Karpas-422 (cell line): ENCODE measurements at places on chromosomes 4 and X.

DNA sequence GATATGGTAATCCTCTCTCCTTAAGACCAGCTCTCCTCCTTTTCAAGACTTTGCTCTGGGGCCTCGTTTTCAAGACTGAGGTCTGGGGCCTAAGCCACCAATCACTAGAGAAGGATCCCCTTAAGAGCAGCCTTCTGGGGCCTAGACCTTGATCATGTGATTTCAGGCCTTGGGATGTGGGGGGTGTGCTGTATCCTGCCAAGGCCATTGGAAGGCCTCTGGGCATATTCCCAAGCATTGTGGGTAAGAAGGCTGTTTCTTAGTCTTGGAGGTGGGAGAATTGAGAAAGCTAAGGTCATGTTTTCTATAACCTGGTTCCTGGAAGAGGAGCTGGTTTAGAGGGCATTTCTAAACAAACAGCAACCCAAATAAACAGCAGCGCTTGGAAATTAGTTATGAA is 12.1 kb downstream of the TMEM164 start:
- no peak overlapping the region for H3K27ac ChIP-seq
- no peak overlapping the region for H3K4me3 ChIP-seq
- no peaks in the 10 kb centered on the region for H3K36me3 ChIP-seq
- DNase-seq = peak; percentile 16
- H3K27me3 ChIP-seq = no peaks in the 10 kb centered on the region

DNA sequence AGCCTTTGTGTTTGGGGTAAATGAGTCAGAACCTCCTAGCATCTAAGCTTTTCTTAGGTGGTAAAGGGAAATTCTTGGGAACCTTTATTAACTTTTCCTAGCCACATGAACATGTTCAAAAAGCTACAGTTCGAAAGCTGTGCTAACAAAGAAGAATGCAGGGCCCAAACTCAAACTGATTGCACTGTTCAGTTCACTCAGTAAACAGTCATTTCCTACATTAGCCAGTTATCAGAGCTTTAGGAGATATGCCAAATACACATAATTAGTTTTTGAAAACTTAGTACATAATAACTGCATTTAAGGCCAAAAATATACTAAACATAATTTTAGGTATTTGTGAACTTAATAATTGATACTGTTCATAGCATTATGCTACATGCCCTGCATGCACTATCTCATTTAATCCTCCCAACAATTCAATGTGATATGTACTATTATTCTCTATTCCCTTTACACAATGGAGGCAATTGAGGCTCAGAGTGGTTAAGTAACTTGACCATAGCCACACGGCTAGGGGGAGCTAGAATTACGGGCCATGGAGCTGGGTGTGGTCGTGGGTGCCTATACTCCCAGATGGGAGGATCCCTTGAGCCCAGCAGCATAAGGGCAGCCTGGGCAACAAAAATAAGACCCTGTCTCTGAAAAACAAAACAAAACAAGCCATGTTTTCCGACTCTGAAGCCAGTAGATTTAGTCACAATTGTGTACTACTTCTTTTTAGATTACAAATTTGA is 43.9 kb upstream of the PDGFRA start:
- H3K27me3 ChIP-seq = no peaks in the 10 kb centered on the region
- no peak for DNase-seq
- H3K36me3 ChIP-seq = no peaks in the 10 kb centered on the region
- H3K4me1 ChIP-seq = peaks cover 26% of the 10 kb centered on the region

- H3K4me3 ChIP-seq = no peak overlapping the region
- no peak overlapping the region for H3K27ac ChIP-seq
- DNase-seq = no peak
- H3K27me3 ChIP-seq = no peaks in the 10 kb centered on the region
- H3K4me1 ChIP-seq = no peaks in the 10 kb centered on the region
Observed at GRCh38 chrX:53595266-53595810, 91.2 kb downstream of the HUWE1 start.

- H3K36me3 ChIP-seq = no peaks in the 10 kb centered on the region
- H3K4me1 ChIP-seq = no peaks in the 10 kb centered on the region
- no peak overlapping the region for H3K27ac ChIP-seq
- no peaks in the 10 kb centered on the region for H3K27me3 ChIP-seq
Observed at GRCh38 chr4:16150716-16151115, 66.9 kb upstream of the PROM1 start.

DNA sequence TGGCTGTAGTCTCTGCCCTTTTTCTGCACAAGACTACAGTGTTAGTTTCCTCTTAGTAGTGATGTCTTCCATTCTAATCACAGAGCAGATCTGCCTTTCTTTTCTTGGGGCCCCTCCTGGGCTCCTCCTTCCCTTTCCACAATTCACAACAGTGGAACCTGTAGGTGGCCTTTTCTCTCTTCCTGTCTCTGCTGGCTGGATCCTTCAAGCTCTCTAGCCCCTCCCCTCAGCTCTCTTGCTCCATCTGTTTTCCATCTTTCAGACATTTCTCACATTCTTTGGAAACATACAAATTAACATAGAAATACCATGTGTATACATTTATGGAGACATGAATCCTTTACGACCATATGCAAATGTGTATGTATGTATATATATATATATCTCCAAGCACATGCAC is 304 bp upstream of the SPIN2A start:
- no peak overlapping the region for H3K27ac ChIP-seq
- H3K27me3 ChIP-seq = no peaks in the 10 kb centered on the region
- H3K36me3 ChIP-seq = no peaks in the 10 kb centered on the region

DNA sequence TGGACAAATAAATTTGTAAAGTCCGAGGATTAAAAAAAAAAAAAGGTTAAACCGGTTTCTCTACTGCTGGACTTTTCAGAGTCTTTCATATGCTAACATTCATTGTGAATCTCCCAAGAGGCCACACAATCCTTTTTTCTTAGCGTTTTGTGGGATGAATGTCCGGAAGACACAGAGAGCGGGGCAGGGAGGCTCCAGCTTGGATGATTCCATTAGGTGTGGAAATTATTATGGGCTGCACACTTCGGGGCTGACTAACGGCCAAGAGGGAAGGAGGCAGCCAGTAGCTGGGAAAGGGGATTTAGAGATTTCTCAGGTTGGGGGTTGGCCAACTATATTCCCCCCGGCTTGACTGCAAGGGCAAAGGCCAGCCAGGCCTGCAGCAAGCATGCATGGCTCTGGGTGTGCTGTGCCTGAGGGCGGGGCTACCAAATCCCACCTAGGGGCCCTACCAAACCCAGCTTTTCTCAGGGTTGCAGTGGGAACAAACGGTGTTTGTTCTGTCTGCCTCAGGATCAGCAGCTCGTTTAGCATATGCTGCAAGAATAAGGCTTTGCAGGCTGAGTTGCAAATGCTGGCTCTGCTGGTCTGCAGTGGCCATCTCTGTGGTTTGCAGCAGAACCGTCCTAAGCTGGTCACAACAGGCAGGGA is 28.6 kb downstream of the NYX start:
- H3K27ac ChIP-seq = no peak overlapping the region
- H3K4me3 ChIP-seq = no peak overlapping the region
- H3K27me3 ChIP-seq = no peaks in the 10 kb centered on the region
- no peaks in the 10 kb centered on the region for H3K4me1 ChIP-seq

- H3K27ac ChIP-seq = no peak overlapping the region
- H3K4me1 ChIP-seq = no peaks in the 10 kb centered on the region
- no peaks in the 10 kb centered on the region for H3K36me3 ChIP-seq
- no peak for DNase-seq
- H3K27me3 ChIP-seq = no peaks in the 10 kb centered on the region
Observed at GRCh38 chrX:17098516-17099247, 152.2 kb downstream of the REPS2 start.

- H3K4me1 ChIP-seq = no peaks in the 10 kb centered on the region
- peak; percentile 54 for DNase-seq
- no peak overlapping the region for H3K27ac ChIP-seq
- no peak overlapping the region for H3K4me3 ChIP-seq
- H3K27me3 ChIP-seq = no peaks in the 10 kb centered on the region; the same call in 1 of the 2 replicates
Observed at GRCh38 chrX:132592880-132593279, 104.0 kb upstream of the MBNL3 start.

DNA sequence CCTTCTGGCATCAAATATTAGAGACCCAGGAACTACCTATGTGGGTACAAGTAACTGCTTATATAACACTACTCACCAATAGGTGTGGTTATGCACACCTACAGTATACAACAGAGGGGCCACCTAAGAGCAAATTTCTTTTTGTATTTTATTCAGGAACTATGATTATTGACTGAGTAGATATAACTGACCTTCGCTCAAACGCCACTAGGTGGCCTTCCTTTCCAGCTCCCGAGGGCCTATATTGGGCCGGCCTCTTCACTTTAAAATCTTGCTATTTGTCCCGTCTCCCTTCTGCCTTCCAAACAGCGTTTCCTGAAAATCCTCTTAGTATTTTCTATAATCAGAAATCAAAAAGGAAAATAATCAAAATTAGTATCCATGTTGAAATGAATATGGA is 19.9 kb upstream of the PABPC5 start:
- H3K4me3 ChIP-seq = no peak overlapping the region
- H3K27ac ChIP-seq = no peak overlapping the region
- H3K36me3 ChIP-seq = no peaks in the 10 kb centered on the region
- H3K27me3 ChIP-seq = no peaks in the 10 kb centered on the region

DNA sequence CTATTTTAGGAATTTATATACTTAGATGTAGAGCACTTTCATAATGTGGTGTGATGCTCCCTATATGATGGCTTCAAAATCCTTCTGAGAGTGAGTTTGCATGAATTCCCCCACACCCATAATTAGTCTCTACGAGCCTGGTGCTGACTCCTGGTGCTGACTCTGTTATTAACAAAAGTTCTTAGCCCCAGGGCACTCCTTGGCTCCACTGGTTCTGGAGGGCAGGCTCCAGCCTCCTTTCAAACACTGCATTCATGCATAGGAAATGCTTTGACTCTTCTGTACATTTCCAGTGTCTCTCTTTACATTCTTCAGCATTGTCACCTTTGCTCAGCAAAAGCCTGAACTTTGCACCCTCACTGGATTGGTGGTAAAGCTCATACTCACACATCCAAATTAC is 64.0 kb downstream of the LNX1 start:
- H3K4me3 ChIP-seq = no peak overlapping the region
- H3K27me3 ChIP-seq = no peaks in the 10 kb centered on the region
- no peak for DNase-seq
- no peaks in the 10 kb centered on the region for H3K4me1 ChIP-seq

DNA sequence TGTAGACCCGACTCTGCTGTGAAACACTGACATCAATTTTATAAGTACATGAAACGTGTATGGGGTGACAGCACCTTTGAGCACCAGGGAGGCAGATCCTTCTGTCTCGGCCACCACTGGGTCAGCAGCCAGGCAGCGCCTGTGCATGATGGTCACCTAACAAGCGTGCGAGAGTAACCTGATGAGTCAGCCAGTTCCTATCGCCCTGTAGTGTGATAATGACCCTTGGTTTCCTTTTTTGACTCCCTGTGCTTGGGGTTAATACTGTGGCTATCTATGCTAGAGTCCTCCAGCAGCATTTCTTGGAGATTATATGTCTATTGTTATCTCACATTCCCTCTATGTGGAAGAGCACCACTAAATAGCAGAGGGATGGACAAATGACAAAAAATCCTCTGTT is 101.6 kb downstream of the NPNT start:
- H3K36me3 ChIP-seq = no peaks in the 10 kb centered on the region
- no peaks in the 10 kb centered on the region for H3K4me1 ChIP-seq
- no peak for DNase-seq
- H3K27me3 ChIP-seq = no peaks in the 10 kb centered on the region
- H3K27ac ChIP-seq = no peak overlapping the region

- no peaks in the 10 kb centered on the region for H3K36me3 ChIP-seq
- H3K27me3 ChIP-seq = no peaks in the 10 kb centered on the region
- H3K4me3 ChIP-seq = no peak overlapping the region
- H3K27ac ChIP-seq = no peak overlapping the region
- no peaks in the 10 kb centered on the region for H3K4me1 ChIP-seq
- DNase-seq = no peak
Observed at GRCh38 chr4:6383929-6384328, 88.5 kb downstream of the PPP2R2C start.

DNA sequence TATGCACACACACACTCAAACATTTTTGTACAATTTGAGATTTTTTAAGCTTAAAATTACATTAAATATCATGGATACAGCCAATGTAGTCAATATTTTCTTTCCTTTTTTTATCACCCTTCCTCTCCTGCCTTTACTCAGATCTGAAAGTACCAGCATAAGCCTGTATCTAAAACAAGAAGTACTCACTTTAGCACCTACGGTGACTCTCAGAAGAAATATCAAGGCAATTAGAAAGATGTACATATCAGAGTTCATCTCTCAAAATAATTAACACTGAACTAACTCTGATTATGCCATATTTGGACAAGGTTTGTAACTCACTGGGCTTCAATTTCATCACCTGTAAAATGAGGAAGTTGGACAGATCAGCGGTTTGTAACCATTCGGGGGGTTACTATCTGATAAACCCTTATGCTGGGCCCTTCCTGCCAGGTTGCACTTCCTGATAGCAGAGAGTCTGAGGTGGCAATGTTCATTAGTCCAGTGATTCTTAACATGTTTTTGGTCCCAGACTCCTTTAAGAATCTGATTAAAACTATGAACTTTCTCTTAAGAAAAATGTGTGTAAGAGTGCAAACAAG is 5.7 kb upstream of the GPR174 start:
- no peaks in the 10 kb centered on the region for H3K36me3 ChIP-seq
- H3K4me1 ChIP-seq = peaks cover 15% of the 10 kb centered on the region
- no peaks in the 10 kb centered on the region for H3K27me3 ChIP-seq
- no peak overlapping the region for H3K4me3 ChIP-seq
- H3K27ac ChIP-seq = peak overlapping the region; percentile 63

DNA sequence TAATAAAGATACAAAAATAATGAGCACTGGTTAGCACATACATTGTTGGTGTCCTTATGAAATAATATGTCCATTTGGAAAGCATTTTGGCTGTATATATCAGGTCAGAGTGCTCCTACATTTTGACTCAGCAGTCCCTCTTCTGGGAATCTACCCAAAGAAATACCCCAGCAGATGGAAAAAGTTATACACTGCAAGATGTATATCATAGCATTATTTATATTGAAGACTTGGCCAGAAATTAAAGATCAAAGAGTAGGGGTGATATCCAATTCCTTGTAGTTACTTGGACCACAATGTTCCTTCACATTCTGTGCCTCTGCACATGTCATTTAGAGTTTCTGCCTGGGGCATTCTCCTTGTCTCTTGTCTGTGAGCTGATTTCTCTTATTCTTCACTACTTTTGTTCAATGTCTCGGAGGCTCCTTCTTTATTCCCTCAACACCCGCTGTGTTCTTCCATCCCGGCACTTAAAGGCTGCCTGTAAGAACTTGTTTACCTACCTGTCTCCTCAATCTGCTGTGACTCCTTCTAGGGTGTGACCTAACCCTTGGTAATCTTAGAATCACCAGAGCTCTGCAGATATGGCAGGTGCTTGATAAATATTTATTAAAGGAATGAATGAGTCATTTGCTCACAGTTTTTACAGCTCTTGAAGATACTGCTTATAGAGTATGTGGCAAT is 3.1 kb upstream of the TSPAN5 start:
- no peaks in the 10 kb centered on the region for H3K36me3 ChIP-seq
- no peak overlapping the region for H3K27ac ChIP-seq
- DNase-seq = no peak
- H3K4me3 ChIP-seq = no peak overlapping the region
- H3K4me1 ChIP-seq = peaks cover 17% of the 10 kb centered on the region
- H3K27me3 ChIP-seq = no peaks in the 10 kb centered on the region; the same call in 1 of the 2 replicates
